ENCODE measurements at places on chromosomes 5 and 9.

DNA sequence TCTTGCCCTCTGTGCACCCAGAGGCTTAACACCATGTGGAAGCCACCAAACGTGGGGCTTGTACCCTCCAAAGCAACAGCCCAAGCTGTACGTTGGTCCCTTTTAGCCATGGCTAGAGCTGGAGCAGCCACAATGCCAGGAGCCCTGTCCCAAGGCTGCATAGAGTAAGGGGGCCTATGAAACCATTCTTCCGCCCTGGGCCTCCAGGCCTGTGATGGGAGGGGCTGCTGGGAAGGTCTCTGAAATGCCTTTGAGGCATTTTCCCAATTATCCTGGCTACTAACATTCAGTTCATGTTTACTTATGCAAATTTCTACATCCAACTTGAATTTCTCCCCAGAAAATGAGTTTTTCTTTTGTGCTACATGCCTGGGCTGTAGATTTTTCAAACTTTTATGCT is 33.8 kb downstream of the CHSY3 start:
- DNase-seq: no peak

GRCh38 chr9:94166976-94167346 is 82.7 kb downstream of the PTPDC1 start:
- DNase-seq: no peak

- no peak for DNase-seq
These were observed 372.4 kb upstream of the IRX4 start for GRCh38 chr5:2254880-2255750.

DNA sequence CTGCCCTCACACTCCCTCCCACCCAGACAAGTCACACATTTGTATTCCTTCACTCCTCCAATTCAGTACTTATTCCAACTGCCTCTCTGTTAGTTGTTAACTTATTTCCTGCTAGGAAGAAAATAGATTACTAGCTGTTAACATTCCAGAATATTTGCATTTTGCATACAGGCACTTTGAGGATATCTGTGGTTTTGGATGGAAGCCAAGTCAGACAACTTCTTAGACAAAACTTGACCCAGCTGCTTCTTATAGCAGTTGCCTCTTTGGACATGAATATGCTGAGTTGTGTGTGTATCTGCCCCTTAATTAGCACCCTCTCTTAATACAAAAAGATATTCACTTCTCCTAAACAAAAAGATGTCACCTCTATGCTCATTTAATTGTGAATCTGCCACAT is 1280.6 kb upstream of the ACO1 start:
- DNase-seq: no peak

DNA sequence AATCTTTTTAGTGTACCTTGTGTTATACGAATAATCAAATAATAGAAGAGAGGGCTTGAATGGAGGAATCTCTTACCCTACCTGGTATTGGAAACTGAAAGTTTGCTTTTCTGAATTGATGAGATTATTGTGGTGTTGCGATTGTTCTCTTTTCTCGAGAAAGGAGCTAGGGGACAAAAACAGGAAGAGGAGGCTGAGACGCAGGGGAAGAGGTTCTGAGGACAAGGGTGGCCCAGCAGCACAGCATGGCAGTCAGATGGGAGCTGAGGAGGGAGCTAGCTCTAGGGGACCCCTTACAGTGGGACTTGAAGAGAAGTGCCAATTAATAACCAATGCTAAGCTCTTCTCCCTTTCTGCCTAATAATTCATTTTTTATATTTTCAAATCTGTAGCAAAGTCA is 183.3 kb upstream of the DMAC1 start:
- DNase-seq: no peak

DNA sequence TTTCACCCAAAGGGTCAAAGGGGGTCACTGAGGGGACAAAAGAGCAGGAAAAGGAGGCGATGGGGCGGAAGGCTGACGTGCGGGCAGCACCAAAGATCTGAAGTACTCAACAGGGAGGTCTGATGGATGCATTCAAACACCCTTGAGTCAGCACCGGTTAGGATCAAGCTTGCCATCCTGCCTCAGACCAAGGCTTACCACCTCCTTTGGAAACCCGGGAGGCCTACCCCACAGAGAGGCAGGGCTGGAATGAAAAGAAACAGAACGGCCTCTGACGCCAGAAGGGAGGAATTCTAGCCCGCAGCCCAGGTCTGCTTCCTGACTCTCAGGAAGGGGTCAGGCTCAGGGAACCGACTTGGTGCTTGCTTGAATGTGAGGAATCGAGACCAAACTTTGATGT is 125.6 kb downstream of the PAPPA start:
- no peak for DNase-seq

- peak; percentile 46 for DNase-seq
These were observed 22.1 kb upstream of the NDST1 start for GRCh38 chr5:150485693-150486401.
